ENCODE measurements at places on chromosomes 5 and 9.

- DNase-seq = no peak
Observed at GRCh38 chr5:144547098-144547499, 376.4 kb downstream of the KCTD16 start.

GRCh38 chr5:112329419-112330090, 89.5 kb downstream of the EPB41L4A start:
- no peak for DNase-seq

GRCh38 chr5:52709167-52709925, 78.4 kb upstream of the ITGA1 start:
- DNase-seq = no peak

- DNase-seq = no peak
Observed at GRCh38 chr5:102749416-102750030, 5.6 kb upstream of the PAM start.

DNA sequence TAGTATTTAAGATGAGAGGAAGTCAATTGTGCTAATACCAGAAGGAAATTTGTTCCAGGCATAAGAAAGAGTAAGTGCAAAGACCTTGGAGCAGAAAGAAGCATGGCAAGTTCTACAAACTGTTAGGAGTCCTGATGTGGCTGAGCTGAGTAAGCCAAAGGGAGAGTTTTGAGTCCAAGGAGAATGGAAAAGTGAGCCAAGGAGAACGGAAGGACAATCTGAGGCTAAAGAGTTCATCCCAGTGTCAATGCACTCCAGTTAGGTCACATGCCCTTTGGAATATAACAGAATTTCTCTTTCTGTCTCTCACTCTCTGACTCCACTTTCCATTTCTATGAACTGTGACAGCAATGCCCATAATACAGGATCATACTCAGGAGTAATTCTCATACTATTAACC, 224.7 kb downstream of the CAAP1 start:
- DNase-seq = no peak

GRCh38 chr5:99747342-99747741, 787.8 kb upstream of the FAM174A start:
- no peak for DNase-seq

- DNase-seq = no peak
Observed at GRCh38 chr5:131997026-131997726, 14.3 kb downstream of the ACSL6 start.

DNA sequence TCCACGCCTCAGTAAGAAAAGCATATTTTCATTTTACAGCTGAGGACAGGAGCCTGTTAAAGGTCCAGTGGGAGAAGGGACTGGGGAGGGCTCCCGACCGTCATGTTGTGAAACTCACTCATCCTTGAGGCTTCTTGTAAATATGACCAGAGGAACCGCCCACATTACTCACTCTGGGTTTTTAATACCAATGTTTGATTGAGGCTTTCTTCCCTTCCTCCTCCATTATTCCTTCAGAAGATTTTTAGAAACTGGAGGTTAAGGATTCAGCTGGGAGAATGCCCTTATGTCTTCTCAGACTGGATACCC, 61.4 kb upstream of the GLRX start:
- DNase-seq = no peak

- DNase-seq = no peak
Observed at GRCh38 chr9:136486131-136486530, 3.3 kb upstream of the SEC16A start.

GRCh38 chr5:179131321-179131835, 71.2 kb downstream of the ZNF354C start:
- no peak for DNase-seq

DNA sequence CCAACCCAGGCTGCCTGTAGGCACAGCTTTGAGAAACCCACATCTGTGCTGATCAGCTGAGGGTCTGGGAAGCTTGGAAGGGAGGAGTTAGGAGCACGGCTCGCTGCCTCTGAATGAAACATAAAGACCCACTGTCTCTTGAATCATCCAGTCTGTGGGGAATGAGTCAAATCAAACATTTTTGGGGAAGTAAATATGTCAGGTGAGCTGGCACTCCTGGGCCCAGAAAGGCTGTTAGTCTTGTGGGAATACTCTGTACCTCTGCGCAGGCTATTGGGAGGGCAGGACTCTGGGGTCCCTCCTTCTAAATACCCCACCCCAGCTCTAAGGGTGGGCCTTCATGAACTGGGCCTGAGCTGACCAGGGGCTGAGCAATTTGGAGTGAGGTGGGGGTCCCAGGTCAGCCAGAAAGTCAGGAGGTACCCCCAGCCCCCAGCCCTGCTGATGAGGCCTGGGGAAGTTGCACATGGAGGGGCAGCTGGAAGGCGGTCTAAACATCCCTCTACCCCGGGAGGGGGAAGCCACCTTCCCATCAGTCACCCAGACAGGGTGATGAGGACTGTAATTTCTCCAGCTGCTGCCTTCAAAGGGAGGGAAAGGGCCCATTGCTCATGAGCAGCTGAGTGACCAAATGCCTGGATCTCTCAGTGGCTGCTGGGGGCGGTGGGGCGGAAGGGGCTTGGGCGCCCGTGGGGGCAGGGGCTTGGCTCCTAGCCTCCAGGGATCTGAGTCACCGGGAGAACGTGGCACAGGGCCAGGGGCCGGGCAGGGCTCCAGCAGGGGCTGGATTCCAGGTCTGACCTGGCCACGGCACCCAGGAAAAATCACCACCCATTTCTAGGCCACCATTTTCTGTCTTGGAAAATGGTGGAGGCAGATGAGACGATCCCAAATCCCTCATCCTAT, 10.8 kb downstream of the FIBCD1 start:
- no peak for DNase-seq

DNA sequence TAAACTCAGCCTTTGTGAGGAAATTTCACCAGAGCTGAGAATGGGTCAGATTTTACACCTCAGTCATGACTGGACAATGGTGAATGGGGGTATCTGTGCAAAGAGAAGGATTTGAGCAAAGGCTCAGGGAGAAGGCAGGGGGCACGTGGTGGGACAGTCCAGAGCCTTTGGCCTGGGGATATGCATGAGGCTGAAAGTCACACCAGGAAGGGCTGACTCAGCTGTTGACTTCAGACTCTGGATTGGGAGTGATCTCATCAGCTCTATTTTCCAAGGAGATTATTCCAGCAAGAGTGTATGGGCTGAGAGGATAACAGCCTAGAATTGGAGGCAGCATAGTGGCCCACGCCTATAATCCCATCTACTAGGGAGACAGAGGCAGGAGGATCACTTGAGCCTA, 53.6 kb downstream of the SAXO1 start:
- no peak for DNase-seq

DNA sequence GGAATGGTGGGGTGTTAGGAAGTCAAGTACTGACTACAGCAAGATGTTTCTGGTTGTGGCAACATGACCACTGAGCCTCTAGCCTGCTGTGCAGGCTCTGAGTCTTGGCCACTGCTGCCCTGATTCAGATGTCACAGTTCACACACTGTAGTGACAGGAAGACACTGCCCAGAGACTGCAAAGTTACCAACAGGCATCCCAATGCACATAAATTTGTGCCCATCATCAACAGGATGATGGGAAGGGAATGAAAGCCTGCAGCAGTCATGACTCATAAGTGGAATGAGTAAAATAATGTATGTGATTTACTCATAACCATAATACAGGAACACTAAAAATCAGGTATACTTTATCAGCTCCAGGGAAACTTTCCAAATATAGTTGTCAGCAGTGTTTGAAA, 251.6 kb upstream of the HAPLN1 start:
- no peak for DNase-seq

- DNase-seq = no peak
Observed at GRCh38 chr9:114621975-114622609, 11.0 kb downstream of the TMEM268 start.

GRCh38 chr9:89402695-89403427, 84.6 kb downstream of the SECISBP2 start:
- no peak for DNase-seq

Measured in fibroblast of the conjunctiva (primary cell).